ENCODE measurements at places on chromosomes 3 and 15. TPM values are rescaled to one million over a fixed set of nuclear protein-coding genes. Genes with fewer than 3 reads are reported as not detected.

GRCh38 chr3:62975566-62975965, 100.3 kb upstream of the CADPS start:
- no peaks in the 10 kb centered on the region for H3K36me3 ChIP-seq
- H3K27ac ChIP-seq, result no peak overlapping the region
- H3K27me3 ChIP-seq, result no peaks in the 10 kb centered on the region
- no peak for DNase-seq
- no peak overlapping the region for H3K4me3 ChIP-seq

DNA sequence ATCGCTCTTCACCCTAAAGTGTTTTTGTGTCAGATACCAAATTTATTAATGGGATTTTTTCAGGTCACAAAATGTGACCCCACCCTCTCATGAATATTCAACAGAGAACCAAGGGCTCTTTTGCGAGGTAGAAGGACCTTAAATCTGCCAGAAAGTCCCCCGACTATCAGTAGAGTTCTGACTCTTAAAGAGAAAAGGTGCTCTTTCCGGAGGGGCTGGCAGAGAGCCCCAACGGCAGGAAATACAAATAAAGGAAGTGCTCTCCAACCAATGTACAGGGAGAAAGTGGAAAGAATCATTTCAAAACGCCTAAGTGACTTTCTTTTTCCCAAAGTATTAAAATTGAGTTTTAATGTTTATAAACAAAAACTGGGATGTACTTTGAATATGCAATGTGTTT, 517.2 kb downstream of the FOXP1 start:
- peak overlapping the region; percentile 94 for H3K27ac ChIP-seq
- no peaks in the 10 kb centered on the region for H3K36me3 ChIP-seq
- no peaks in the 10 kb centered on the region for H3K27me3 ChIP-seq
- peak overlapping the region; percentile 72 for H3K4me3 ChIP-seq
- H3K4me1 ChIP-seq, result peaks cover 77% of the 10 kb centered on the region

DNA sequence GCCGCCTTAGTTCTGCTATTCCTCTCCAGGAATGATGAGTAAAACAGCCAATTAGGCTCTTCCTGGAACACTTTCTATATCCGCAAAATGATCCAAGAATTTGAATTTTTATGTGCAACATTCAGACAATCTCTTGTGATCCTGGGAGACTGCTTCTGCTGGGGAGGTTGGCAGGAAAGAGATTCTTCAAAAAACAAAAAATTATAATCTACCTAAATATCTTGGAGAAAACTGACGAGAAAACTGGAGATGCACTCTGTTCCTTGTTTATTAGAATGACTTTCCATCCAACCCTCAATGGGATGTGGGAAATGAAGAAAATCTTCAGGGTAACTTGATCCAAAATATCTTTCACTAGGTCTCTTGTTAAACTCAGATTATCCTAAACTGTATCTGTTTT, 346.3 kb upstream of the UBE2E2 start:
- no peaks in the 10 kb centered on the region for H3K27me3 ChIP-seq
- no peaks in the 10 kb centered on the region for H3K4me1 ChIP-seq
- H3K36me3 ChIP-seq, result no peaks in the 10 kb centered on the region
- no peak for DNase-seq

DNA sequence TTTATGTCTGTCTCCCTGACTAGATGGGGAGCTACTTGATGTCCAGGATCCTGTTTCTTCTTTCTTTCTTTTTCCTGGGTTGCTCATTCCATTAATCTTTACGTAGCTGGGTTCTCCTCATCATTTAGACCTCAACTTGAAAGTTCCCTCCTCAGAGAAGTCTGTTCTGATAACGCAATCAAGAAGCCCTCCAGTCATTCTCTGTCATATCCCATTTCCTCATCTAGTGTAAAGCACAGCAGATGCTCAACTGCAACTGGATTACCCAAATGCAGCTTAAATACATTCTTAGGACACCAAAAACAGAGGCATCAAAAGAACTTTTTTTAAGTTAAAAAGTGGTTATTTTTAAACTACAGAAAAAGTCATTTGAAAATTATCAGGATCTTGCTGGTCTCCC, 51.7 kb upstream of the ST3GAL6 start:
- no peak overlapping the region for H3K4me3 ChIP-seq
- no peaks in the 10 kb centered on the region for H3K4me1 ChIP-seq
- no peak for DNase-seq
- H3K36me3 ChIP-seq, result no peaks in the 10 kb centered on the region

GRCh38 chr3:64184621-64185020, 40.6 kb downstream of the PRICKLE2 start:
- H3K4me1 ChIP-seq, result peaks cover 20% of the 10 kb centered on the region
- H3K27me3 ChIP-seq, result no peaks in the 10 kb centered on the region
- no peak overlapping the region for H3K27ac ChIP-seq
- no peak overlapping the region for H3K4me3 ChIP-seq
- no peaks in the 10 kb centered on the region for H3K36me3 ChIP-seq
- DNase-seq, result no peak

GRCh38 chr3:51568996-51569395, 30.5 kb downstream of the RAD54L2 start:
- H3K27me3 ChIP-seq, result no peaks in the 10 kb centered on the region
- DNase-seq, result no peak
- H3K4me1 ChIP-seq, result peaks cover 14% of the 10 kb centered on the region
- peaks cover 12% of the 10 kb centered on the region for H3K36me3 ChIP-seq
- H3K27ac ChIP-seq, result no peak overlapping the region

DNA sequence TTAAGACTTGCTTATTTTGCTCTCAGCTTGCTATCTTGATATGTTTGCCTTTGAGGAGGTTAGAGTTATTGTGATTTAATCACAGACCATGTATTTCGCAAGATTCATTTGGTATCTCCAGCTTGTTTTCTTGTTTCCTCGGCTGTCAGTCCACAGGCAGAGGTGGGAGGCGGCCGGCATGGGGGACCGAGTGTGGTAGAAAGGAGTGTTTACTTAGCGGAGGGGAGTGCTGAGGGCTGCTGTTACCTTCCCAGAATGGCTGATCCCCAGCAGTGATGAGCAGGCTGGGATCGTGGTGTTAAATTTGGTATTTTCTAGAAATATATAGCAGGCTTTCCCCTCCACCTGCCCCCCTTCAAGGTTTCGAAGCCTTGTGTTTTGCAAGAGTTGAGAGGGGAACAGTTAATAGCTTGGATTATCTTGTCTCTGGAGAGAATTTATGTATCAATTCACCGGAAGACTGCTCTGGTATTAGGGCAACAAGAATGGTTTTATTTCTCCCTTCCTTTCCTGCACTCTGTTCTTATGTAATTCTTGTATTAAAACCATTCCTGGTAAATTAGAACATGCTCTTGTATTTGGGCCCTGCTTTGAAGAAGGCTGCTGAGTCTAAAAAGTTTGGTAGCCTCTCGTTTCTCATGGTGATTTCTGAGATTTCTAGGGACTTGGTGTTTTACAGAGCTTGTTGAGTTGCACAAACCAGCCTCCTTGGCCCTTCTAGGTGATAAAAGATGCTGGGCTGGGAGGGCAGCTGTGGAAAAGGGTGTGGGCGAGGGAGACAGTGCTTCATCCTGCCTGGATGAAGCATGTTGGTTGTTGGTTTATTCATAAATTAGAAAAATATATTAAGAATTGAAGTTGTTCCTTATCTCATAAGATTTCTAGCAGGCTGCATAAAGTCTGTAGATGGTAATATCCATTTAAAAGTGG, 151.4 kb downstream of the IGF1R start:
- peaks cover 34% of the 10 kb centered on the region for H3K4me1 ChIP-seq
- DNase-seq, result no peak
- H3K36me3 ChIP-seq, result no peaks in the 10 kb centered on the region

DNA sequence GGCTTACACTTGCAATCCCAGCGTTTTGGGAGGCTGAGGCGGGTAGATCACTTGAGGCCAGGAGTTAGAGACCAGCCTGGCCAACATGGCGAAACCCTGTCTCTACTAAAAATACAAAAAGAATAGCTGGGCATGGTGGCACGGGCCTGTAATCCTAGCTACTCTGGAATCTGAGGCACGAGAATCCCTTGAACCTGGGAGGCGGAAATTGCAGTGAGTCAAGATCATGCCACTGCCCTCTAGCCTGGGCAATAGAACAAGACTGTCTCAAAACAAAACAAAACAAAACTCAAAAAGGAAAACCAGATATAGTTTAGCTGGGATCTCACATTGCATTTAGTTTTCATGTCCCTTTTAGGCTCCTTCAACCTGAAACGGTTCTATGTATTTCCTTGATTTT, 2.9 kb upstream of the USP50 start:
- no peak for DNase-seq
- H3K4me1 ChIP-seq, result no peaks in the 10 kb centered on the region
- H3K27ac ChIP-seq, result no peak overlapping the region
- no peak overlapping the region for H3K4me3 ChIP-seq
- H3K27me3 ChIP-seq, result no peaks in the 10 kb centered on the region

DNA sequence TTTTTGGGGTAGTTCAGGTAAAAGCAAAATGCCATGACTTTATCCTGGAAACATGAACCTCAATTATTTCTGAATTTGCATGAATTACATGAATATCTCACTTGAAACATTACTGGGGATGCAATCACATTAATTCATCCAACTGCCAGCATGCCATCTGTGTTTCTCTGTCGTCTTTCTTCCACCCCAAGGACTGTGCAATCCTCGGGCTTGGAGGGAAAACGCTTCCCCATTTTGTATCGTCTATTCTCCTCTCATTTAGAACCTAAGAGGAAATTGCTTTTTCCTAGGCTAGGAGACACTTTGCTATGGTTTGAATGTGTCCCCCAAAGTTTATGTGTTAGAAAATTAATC, 109.4 kb downstream of the SQOR start:
- no peak for DNase-seq
- no peak overlapping the region for H3K4me3 ChIP-seq
- H3K4me1 ChIP-seq, result no peaks in the 10 kb centered on the region
- H3K36me3 ChIP-seq, result no peaks in the 10 kb centered on the region
- peaks cover 17% of the 10 kb centered on the region for H3K27me3 ChIP-seq
- H3K27ac ChIP-seq, result no peak overlapping the region

DNA sequence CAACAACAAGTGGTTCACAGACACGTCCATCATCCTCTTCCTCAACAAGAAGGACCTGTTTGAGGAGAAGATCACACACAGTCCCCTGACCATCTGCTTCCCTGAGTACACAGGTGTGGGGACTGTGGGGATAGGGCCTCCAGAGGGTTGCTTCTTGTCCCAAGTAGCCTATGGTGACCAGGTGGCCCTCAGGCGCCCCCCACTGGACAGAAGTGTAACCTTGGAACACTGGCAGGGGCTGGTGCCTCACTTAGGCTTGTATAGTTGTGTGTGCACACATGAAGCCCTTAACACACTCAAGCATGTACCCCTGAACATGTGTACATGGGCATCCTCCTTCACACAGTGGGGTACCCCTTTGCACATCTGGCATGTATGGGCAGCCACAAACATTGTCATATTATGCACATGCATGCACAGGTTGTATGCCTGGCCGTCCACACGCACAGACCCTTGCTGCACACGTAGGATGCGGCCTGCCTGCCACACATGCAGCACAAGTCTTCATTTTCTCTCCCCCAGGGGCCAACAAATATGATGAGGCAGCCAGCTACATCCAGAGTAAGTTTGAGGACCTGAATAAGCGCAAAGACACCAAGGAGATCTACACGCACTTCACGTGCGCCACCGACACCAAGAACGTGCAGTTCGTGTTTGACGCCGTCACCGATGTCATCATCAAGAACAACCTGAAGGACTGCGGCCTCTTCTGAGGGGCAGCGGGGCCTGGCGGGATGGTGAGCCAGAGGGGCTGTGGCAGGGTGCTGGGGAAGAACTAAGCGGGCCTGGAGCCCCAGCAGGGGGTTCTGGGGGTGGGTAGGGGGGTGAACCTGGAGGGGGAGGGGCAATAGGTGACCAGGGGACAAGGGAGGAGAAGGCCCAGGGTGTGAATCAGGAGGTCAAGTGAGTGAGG, 11.7 kb upstream of the SEMA3B start:
- H3K27ac ChIP-seq, result peak overlapping the region; percentile 98
- H3K27me3 ChIP-seq, result no peaks in the 10 kb centered on the region
- H3K36me3 ChIP-seq, result peaks cover 76% of the 10 kb centered on the region
- H3K4me3 ChIP-seq, result no peak overlapping the region
- no peak for DNase-seq
- H3K4me1 ChIP-seq, result peaks cover 10% of the 10 kb centered on the region

GRCh38 chr3:16913264-16913580, 28.5 kb downstream of the PLCL2 start:
- no peak overlapping the region for H3K4me3 ChIP-seq
- no peak for DNase-seq
- no peaks in the 10 kb centered on the region for H3K27me3 ChIP-seq

- no peak overlapping the region for H3K4me3 ChIP-seq
- no peaks in the 10 kb centered on the region for H3K36me3 ChIP-seq
- no peaks in the 10 kb centered on the region for H3K4me1 ChIP-seq
- H3K27ac ChIP-seq, result no peak overlapping the region
- no peaks in the 10 kb centered on the region for H3K27me3 ChIP-seq
Measured at GRCh38 chr3:171772427-171773056, 37.7 kb downstream of the PLD1 start.

DNA sequence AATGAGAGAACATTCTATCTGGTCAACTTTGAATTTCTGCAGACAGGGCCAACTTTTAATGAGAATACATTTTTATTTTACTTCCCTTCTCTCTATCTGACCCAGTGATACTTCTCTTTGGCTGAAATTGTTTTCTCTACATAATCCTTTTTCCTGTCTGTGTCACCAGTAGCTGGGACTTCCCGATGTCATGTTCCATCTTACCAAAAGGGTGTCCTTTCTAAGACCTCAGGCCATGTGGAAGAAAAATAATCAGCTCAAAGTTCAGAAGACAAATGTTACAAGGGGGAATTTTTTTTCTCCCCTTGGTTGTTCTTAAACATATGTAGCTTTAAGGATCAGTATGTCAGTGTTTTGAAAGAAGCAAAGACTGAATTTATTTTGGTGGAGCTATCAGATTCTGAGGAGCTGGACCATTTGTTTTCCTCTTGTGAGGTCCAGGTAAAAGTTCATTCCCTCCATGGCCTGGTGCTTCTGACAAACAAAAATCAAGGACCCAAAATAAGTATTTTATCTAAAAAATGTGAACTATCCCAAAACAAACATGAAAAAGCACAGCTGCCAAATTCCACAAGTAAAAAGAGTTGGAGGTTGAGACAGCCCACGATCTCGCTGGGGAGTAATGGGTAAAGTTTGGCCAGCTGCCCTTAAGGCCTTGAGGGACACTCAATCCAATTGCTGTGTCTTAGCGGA, 859.4 kb upstream of the NR2F2 start:
- H3K4me3 ChIP-seq, result no peak overlapping the region
- H3K27ac ChIP-seq, result no peak overlapping the region
- H3K36me3 ChIP-seq, result no peaks in the 10 kb centered on the region
- H3K4me1 ChIP-seq, result peaks cover 4% of the 10 kb centered on the region

GRCh38 chr15:43189296-43189695, 4.1 kb downstream of the CCNDBP1 start:
- no peaks in the 10 kb centered on the region for H3K36me3 ChIP-seq
- H3K4me1 ChIP-seq, result peaks cover 33% of the 10 kb centered on the region
- H3K27ac ChIP-seq, result no peak overlapping the region
- no peaks in the 10 kb centered on the region for H3K27me3 ChIP-seq

DNA sequence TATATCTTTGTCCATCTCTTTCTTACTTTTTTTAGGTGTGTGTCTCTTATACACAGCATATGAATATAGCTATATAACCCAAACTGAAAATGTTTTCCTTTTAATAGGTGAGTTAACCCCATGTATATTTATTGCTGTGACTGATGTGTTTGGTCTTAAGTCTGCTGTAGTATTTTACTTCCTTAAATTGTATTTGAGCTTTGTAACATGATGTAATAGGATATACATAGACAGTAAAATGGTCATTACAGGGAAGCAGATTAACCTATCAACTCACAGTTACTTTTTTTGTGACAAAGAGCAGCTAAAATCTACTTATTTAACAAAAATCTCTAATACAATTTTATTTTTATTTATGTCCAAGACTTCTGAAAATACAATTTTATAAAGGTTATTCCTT, 51.8 kb upstream of the CDAN1 start:
- H3K4me3 ChIP-seq, result no peak overlapping the region
- DNase-seq, result no peak
- H3K36me3 ChIP-seq, result no peaks in the 10 kb centered on the region
- no peaks in the 10 kb centered on the region for H3K4me1 ChIP-seq
- no peaks in the 10 kb centered on the region for H3K27me3 ChIP-seq

TRH gene
- total RNA-seq, result not detected

LRRC49 gene
- 5.1 TPM for total RNA-seq

UBAP1L gene
- 2.7 TPM for total RNA-seq

Data from left lung (tissue), 14 donors.